ENCODE measurements at places on chromosomes 6 and 20.

GRCh38 chr6:113381959-113382358, 475.2 kb upstream of the MARCKS start:
- DNase-seq: no peak

DNA sequence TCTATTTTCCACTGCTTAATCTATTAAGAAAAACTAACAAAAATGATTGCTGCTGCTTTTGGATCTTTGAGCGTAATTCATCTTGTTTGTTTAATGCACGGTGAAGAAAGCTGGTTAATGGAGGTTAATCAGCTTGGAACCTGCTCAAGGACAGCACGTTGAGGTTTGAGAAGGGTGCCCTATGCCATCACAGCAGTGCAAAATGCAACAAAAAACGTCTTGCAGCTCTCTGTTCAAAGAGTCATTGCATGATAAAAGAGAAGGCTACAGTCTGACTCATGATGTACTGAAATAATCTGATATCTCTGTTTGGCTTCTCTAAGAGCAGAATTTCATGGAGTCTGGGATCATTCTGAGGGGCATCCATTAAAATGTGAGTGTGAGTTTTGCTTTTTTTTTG, 80.6 kb upstream of the PREP start:
- no peak for DNase-seq

DNA sequence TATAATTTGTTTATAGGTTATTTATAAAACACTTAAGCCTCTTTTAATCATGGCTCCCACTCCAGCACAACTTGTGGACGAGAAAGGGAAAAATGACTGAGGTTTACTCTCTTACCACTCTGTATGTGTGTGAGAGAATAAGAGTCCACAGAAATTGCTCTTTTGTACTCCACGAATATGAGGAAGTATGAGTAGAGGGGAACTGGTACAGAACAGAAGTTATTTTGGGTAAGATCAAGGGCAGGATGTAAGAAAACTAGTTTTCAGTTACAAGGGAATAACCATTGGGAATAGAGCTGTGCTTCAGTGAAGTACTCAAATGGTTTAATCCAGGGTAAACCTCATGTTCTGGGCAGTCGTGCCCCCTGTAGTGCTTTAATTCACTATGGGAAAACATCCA, 72.6 kb downstream of the REV3L start:
- no peak for DNase-seq

DNA sequence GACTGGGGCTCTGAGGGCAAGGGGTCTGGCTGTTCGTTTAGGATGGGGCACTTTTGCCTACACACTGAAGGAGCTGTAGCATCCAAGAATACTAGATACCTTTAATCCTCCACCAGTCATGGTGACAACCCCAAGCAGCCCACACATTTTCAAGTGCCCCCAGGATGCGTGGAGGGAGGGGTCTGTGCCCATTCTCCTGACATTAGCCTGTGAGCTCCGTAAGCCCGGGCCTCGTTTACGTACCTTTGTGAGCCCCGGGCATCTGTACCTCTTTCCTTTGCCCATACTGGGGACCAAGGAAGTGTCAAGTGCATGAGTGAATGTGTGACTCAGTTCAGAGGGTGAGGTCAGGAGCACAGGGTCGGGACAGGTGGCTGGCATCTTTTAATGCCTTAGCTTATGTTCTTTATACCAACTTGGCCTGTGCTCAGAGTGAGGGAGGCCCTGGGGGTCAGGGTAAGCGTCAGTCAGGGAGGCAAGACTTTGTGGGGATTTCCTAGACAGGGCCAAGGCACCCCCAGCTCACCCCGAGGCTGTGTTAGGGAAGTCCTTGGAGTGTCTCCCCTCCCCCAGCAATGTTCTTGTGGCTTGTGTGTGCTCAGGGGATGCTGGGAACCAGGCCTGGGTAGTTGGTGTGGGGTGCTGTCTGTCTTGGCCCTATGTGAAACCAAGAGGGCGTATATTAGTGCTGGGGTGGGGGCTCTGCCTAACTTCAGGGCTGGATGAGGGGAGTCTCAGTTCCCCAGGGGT, 12.9 kb downstream of the VEGFA start:
- no peak for DNase-seq

DNA sequence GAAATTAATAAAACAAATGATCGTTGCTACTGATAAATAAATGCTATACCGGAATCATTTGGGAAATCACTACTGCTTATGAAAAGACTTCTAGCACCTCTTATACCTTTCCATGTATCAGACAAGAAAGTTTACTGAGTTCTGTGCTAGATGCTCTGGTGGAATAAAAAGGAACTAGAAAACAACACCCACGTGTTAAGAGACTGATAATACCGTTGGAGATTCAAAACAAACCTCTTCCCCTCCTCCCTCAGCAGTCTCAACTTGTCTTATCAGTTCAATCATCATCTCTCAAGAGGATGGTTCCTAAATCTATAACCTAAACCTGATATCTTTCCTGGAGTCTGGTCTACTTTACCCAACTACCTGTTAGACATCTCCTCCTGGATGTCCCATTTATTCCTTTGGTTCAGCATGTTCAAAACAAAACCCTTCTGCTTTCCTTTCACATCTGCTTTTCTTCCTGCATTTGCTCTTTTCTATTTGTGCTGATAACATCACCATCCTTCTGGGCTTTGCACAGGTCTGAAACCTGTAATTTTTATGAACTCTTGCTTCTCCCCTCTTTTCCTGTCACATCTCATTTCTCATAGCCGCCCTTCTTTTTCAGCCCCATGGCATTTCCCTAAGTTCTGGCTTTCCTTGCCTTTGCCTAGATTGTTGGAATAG, 122.2 kb downstream of the COL19A1 start:
- no peak for DNase-seq

DNA sequence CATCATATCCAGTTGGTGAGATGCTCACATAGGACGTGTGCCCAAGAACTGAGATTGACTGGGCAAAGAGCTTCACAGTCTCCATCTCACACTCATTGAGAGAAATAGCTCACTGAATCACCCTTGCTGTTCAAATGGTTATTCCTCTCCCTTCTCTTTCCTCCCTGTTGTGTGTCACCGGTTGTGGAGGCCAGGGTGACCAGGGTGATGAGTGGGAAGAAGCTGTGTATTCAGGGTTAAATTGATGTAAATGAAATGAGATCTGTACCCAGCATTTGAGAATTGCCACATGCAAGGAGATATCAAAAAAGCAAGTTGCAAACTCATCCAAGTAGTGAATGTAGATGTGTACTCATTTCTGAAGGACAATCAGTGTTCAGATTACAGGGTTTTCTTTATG, 36.6 kb upstream of the VAPB start:
- DNase-seq: no peak

Measured in erythroblast (primary cell).